ENCODE measurements at places on chromosomes 1 and 21.

- DNase-seq, result no peak
These were observed 14.1 kb downstream of the TRAF3IP3 start for GRCh38 chr1:209769971-209770370.

- no peak for DNase-seq
These were observed 50.5 kb upstream of the GFI1 start for GRCh38 chr1:92536980-92537884.

GRCh38 chr1:235424092-235424491 lies 56.9 kb downstream of the TBCE start:
- no peak for DNase-seq

DNA sequence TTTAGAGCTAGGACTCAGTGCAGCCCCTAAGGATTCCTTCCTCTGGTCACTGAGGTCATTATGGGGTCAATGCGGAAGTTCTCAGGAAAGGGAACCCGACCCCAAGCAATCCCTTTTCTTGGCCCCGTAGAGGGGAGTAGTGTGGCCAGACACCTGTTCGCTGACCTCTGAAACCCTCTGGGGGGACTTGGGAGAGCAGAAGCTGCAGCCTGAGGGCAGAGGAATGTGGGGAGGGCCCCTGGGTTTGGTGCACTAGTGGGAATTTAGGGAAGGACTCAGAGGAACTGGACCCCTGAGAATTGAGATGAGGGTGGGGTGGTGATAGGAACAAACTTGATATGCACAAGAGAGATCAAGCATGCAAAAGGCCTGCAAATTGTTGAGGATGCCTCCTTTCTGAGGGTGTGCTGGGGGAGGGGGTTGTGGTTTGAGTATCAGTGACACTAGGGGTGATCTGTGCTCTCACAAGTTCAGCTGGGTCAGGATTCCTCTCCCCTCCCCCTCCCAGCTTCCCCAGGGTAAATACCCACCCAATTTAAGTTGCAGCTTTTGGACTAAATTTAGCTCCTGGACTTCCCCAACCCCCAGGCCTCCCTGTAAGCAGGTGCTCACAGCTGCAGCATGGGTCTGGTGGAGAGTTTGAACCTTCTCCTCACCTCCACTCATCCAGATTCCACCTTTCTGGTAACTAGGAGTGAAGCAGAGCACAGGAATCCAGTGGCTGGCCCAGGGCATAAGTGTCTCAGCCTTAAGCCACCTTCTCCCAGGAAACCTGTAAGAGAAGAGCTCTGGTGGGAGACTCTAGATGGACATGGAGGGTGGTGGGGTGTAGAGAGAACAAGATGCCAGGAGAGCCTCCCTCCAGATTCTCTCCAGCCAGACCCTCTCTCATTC lies 13.5 kb downstream of the ADAMTSL4 start:
- peak; percentile 65 for DNase-seq

Measured in GM12892 (cell line).